Upper lobe of left lung (tissue), 6 donors: ENCODE measurements at places on chromosomes 11 and 22.

- DNase-seq, result no peak
Measured at GRCh38 chr11:69089258-69089657, 40.5 kb downstream of the TPCN2 start.

GRCh38 chr11:86151174-86152005 is 82.5 kb upstream of the PICALM start:
- DNase-seq, result no peak

DNA sequence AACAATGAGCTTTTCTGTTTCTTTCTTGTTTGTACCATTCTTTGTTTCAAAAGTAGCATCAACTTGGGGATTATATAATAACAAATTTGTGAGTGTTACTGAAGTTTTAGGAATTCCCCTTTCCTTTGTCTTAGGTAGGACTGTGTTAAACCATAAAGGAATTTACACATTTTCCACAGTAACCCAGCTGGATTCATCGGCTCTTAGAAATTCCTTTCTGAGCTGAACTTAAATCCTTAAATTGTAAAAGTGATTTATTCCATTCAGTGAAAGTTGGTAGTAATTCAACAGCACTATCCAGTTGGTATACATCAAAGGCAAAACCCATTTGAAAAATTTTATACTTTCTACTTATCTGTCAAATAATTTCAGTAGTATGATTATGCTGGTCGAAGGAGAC is 11.8 kb downstream of the EMSY start:
- no peak for DNase-seq

DNA sequence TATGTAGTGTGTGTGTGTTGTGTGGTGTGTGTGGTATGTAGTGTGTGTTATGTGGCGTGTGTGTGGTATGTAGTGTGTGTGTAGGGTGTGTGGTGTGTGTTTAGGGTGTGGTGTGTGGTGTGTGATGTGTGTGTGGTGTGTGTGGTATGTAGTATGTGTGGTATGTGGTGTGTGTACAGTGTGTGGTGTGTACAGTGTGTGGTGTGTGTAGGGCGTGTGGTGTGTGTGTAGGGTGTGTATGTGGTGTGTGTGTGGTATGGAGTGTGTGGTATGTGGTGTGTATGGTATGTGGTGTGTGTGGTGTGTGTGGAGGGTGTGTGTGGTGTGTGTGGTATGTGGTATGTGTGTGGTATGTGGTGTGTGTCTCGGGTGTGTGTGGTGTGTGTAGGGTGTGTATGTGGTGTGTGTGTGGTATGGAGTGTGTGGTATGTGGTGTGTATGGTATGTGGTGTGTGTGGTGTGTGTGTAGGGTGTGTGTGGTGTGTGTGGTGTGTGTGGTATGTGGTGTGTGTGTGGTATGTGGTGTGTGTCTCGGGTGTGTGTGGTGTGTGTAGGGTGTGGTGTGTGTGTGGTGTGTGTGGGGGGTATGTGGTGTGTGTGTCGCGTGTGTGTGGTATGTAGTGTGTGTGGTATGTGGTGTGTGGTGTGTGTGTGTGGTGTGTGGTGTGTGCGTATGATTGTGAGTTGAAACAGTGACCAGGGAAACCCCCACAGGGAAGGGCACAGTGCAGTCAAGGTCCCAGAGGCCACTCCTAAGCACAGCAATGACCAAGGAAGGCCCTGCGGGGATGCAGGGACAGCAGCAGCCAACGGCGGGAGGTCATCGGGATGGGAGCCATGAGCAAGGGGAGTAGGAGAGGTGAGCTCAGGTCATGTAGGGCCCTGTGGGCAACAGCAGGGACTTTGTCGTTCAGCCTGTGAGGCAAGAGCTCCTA is 2.9 kb upstream of the PPP6R2 start:
- no peak for DNase-seq

DNA sequence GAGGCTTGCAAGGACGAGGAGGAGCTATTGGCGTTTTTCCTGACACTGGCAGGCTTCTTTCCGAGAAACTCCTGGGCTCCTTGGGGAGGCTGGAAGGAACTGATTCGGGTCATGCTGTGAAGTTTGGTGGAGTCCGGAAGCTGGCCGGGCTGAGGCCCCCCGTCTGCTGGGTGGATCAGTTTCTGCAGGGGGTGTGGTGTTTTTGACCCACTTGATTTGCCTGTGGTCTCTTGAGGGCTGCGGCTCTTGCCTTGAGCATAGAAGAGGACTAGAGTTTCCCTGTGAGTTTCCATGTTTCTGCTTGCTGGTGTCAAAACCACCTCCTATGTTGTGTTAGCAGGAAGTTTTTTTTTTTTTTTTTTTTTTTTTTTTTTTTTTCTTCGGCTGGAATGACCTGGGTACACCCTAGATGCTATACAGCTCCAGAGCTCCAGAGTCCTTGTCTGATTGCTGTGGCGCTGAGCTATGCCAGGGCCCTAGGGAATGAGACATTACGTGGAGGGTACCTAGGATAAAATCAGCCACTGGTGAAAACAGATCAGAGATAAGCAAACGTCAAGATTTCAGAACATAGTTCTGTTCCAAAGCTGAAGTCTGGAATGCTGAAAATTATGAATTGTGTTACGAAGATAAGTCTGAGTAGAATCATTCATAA is 728 bp downstream of the TBC1D22A start:
- no peak for DNase-seq
